ENCODE measurements at places on chromosomes 12 and 14.

DNA sequence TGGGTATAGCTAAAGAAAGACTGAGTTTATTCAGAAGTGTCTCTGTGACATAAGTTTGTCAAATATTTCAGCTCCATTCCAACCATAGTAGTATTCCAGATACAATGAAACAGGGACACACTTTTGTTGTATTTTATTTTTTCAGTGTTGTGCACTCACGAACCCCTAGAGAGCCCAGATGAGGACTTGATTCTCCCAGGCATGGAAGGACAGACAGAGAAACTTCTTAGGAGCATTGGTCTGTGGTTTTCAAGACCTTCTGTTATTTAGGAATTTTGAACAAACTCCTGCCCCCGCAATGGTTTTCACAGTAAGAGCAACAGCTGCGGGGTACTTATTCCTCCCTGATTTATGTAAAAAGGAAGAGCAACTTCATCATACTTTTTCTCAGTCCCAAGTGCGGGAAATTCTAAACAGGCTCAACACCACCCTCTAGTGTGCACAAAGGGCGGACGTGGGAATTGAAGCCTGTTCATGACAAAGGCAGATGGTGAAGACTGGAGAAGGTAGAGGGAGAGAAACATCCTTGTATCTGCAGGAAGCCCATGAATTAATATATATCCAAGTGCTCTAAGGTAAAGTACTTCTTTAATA is 147.6 kb downstream of the PAH start:
- peak; percentile 35 for DNase-seq

GRCh38 chr12:110102255-110102654 is 21.9 kb upstream of the IFT81 start:
- peak; percentile 48 for DNase-seq

DNA sequence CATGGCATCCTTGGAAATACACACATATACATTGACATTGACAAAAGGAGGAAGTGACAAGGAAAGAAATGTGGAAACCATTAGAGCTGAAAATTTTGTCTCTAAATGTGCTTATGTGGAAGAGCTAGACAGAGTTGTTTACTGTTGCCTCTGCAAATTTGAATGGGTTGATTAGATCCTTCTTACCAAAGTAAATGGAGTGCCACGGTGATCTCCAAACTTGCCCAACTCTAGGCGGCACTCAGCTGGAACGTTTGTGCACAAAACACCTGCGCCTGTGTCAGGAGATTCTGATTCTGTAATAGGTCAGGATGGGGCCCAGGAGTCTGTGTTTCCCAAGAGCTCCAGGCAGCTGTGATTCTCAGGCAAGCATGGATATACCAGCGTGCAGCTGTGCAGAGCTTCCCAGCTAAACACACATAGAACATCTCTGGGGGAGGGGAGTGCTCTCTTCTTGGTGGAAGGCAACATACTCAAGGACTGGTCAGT is 77.8 kb upstream of the BDKRB2 start:
- no peak for DNase-seq

DNA sequence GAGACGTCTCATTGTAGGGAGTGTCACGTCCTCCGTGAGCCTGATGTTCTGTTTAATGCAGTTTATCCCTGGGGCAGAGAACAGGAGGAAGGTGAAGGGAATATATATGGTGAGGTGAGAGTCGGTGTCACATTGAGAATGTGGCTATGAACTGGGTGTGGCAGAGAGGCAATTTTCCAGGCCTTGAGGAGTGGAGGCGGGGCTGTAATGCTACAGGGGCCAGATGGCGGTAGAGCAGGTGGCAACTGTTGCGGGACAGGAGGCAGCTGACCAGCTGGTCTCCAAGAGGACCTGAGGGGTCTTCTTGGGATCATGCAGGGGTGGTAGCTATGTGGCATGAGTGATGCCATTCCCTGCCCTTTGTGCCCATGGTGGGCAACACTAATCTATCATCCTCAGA is 59.6 kb downstream of the CACNA1C start:
- DNase-seq, result no peak

DNA sequence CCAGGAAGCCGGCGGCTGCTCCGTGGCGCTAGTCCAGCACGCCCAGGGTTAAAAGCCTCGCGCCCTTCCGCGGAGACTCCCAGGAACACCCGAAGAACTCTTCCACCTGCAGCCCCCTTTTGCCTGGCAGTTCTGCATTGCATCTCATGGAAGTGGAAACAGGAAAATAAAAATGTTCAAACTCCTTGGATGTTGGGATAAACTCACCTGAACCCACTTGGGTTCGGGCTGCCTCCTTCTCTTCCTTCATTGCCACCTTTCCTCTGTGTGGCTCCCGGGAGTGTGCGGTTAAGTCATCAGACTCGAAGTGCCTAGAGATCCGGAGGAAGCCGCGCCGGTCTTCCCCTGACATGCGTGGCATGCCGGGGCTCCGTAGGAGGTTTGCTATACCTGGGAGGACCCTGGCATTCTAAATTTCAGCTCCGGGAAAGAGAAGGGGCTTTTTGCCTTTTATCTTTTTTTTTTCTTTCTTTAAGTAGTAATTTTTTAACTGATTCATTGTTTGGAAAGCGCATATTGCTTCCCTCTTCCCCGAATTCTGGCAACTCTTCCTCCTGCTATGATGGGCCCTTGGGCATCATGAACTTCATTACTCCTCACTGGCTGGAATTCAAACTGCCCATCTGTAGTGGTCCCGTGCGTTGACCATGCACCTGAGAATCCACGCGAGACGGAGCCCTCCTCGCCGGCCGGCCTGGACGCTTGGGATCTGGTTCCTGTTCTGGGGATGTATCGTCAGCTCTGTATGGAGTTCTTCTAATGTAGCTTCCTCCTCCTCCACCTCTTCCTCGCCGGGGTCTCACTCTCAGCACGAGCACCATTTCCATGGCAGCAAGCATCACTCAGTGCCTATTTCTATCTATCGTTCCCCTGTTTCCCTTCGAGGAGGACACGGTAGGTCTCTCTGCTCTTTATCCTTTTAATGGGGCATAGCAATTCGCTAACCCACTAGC is 931.4 kb downstream of the DIO2 start:
- DNase-seq, result no peak

Measured in activated CD4-positive, alpha-beta memory T cell treated with anti-CD3 and anti-CD28 coated beads, Interleukin-2, amount 10 ng/mL, durations not matched to agents 7 days and 5 days (primary cell).